ENCODE measurements at places on chromosomes 6 and 20. TPM values are rescaled to one million over a fixed set of nuclear protein-coding genes. Genes with fewer than 3 reads are reported as not detected.

The HEBP2 gene
- total RNA-seq, result 17.2 TPM

- no peak overlapping the region for H3K4me3 ChIP-seq
- DNase-seq, result no peak
- no peaks in the 10 kb centered on the region for H3K36me3 ChIP-seq
- peaks cover 28% of the 10 kb centered on the region for H3K27me3 ChIP-seq
Measured at GRCh38 chr20:53171065-53171464, 198.9 kb downstream of the TSHZ2 start.

DNA sequence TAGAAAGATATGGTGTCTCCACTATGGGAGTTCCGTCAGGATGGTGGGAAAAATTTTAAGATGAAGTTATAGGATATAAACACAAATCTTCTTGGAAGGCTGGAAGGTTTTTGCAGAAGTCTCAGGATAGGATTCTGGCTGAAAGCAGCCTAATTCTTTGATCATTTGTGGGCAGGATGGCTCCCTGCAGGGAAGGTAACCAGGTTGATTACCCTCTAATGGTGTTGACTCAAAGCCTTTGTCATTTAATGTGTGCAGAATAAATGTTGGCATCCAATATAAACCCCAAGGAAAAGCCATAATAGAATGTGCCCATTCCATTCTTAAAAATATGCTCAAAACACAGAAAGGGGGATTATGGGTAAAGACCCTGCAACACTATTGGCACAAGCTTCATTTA is 204.3 kb downstream of the EPM2A start:
- no peak overlapping the region for H3K4me3 ChIP-seq
- H3K27me3 ChIP-seq, result no peaks in the 10 kb centered on the region
- H3K4me1 ChIP-seq, result no peaks in the 10 kb centered on the region
- no peaks in the 10 kb centered on the region for H3K36me3 ChIP-seq

GRCh38 chr6:109660526-109661320 is 30.3 kb downstream of the AK9 start:
- H3K4me3 ChIP-seq, result no peak overlapping the region
- DNase-seq, result no peak
- H3K4me1 ChIP-seq, result no peaks in the 10 kb centered on the region
- no peaks in the 10 kb centered on the region for H3K36me3 ChIP-seq
